AG10803 (cell line): ENCODE measurements at places on chromosomes 2 and 18.

GRCh38 chr2:136004965-136005364 lies 19.5 kb upstream of the DARS1 start:
- no peak for DNase-seq

DNA sequence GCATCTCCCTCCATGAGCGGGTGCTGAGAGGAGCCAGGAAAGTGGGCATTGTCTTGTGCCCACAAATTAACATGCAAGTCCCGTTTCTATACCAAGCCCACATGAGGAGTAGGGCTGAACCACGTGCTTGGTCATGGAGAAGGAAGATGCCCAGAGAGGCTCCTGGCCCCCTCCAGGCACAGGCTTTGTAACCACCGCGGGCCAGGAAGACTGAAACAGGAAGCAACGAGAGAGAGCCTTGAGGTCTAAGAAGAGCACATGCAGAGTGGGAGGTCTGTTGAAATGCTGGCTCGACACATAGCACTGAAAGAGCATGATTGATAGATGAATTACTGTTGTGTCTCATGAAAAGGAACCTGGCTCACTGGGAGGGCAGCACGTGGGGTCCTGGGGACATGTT lies 36.3 kb downstream of the VWA3B start:
- no peak for DNase-seq

- DNase-seq, result peak; percentile 26
Observed at GRCh38 chr18:77366720-77367641, 117.3 kb downstream of the GALR1 start.

DNA sequence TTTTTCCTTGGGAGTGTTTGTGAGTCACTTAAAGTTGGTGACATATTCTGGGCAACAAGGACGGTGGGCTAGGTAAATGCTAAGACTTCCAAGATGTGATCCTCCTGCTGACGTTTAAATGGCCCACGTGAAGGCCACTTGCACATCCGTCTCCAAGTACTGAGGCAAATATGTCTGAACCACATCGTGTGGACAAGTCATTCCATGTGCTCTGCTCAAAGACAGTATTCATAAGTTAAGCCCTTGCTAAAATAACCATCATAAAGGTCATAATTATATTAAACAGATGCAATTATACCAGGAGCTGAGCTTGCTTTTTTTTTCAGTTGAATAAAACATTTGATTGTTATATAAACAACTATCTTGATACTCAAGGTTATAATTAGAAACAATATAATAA lies 44.8 kb downstream of the SPP2 start:
- DNase-seq, result no peak

DNA sequence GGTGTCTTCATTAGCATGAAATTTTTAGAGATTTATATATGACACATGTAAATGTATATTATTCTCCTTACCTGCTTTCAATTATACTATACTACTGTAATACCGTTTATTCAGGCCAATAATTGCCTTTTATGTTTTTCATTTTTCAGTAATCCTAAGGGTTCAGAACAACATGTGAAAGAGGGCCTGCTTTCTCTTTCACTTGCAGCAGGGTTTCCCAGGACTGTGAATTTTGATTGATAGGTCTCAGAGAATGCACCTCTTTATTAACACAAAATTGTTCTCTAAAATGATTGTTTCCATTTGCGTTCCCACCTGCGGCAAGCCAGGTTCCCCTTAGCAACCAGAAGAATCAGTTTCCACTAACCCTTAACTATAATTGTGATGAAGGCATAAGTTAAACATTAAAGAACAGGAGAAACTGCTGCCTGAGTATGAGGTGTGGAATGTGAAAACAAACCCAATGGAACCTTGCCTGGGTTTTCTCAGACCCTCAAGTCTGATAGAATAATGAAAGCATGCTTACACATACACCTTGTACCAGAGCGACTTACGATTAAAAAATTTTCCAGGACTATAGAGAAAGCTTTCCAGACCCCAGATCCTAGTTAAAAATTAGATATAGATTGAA lies 1591.2 kb upstream of the LRRTM1 start:
- no peak for DNase-seq

- peak; percentile 89 for DNase-seq
Observed at GRCh38 chr2:190835303-190835930, 45.2 kb upstream of the GLS start.

DNA sequence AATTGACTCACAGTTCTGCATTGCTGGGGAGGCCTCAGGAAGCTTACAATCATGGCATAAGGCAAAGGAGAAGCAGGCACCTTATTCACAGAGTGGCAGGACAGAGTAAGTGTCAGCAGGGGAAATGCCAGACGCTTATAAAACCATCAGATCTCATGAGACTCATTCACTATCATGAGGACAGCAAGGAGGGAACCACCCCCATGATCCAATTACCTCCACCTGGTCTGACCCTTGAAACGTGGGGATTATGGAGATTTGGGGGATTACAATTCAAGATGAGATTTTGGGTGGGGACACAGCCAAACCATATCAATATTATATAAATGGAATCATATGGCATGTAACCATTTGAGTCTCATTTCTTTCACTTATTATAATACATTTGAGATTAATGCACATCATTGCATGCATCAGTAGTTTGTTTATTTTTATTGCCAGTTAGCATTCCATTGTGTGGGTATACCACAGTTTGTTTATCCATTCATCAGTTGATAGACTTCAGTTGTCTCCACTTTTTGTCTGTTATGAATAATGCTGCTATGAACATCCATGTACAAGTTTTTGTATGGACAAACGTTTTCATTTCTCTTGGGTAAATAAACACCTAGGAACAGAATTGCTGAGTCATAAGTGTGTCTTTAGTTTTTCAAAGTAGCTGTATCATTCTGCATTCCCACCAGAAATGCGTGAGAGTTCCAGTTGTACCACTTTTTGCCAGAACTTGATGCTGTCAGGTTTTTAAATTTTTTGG lies 5.8 kb upstream of the SRBD1 start:
- DNase-seq, result peak; percentile 23

DNA sequence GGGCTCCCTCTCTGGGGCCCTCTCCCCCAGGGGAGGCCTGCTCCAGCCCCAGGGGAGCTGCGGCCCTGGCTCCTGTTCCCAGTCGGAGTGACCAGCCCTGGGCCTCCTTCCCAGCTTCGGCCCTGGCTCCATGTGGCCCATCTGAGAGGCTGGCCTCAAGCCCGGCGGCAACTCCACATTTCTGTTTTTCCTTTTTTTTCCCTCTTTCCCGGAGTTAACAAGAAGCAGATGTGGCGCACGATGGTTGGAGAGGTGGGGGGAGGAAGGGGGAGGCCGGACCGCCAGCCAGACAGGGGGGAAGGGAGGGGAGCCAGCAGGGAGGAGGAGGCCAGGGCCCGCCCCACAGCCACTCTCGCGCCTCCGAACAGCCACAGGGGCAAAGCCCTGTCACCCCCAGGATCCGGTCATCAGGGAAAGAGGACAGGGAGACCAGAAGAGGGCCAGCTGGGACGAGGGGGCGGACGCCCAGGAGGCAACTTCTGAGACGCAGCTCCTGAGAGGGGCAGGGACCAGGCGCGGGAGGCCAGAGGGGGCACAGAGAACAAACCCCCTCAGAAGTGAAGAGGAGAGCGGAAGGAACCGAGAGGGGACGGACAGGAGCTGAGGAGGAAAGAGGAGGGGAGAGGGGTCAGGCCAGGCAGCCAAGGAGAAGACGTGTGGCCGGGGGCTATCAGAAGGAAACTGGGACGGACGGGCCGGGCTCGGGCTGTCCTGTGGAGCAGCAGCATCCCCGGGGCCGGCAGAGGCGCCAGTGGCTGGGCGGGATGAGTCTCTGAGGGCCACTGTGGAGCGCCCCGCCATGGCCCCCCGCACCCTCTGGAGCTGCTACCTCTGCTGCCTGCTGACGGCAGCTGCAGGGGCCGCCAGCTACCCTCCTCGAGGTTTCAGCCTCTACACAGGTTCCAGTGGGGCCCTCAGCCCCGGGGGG lies at the start of gene EMILIN1:
EMILIN1 (plus strand) TSS at position 349 of the 928 bp plus-strand sequence; CDS start at position 800, 451 bp downstream.
- DNase-seq, result peak; percentile 97

- DNase-seq, result no peak
Observed at GRCh38 chr18:59061914-59062642, 77.6 kb upstream of the SEC11C start.

- peak; percentile 58 for DNase-seq
Observed at GRCh38 chr2:118530976-118531375, 316.5 kb downstream of the EN1 start.
